ENCODE measurements at places on chromosomes 4 and X.

GRCh38 chrX:17814059-17814458 is 47.0 kb downstream of the RAI2 start:
- no peaks in the 10 kb centered on the region for H3K4me1 ChIP-seq
- no peaks in the 10 kb centered on the region for H3K27me3 ChIP-seq
- no peaks in the 10 kb centered on the region for H3K36me3 ChIP-seq
- DNase-seq = no peak
- no peak overlapping the region for H3K27ac ChIP-seq

- no peak overlapping the region for H3K27ac ChIP-seq
- no peak overlapping the region for H3K4me3 ChIP-seq
- no peaks in the 10 kb centered on the region for H3K36me3 ChIP-seq
- H3K4me1 ChIP-seq = peaks cover 28% of the 10 kb centered on the region
- DNase-seq = no peak
Measured at GRCh38 chr4:110619463-110620247, 3.2 kb downstream of the PITX2 start.

DNA sequence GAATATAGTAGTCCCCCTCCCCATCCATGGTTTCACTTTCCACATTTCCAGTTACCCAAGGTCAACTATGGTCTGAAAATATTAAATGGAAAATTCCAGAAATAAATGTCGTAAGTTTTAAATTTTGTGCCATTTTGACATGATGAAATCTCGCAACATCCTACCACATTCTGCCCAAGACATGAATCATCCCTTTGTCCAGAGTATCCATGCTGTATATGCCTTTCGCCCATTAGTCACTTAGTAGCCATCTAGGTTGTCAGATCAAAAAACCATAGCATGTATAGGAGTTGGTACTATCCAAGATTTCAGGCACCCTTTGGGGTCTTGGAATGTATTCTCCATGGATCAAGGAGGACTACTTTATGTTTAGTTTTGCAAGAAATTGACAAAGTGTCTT is 8.3 kb downstream of the PRRG1 start:
- H3K4me1 ChIP-seq = no peaks in the 10 kb centered on the region
- no peaks in the 10 kb centered on the region for H3K36me3 ChIP-seq
- no peak overlapping the region for H3K27ac ChIP-seq

- no peaks in the 10 kb centered on the region for H3K27me3 ChIP-seq
- H3K4me1 ChIP-seq = no peaks in the 10 kb centered on the region
- peak; percentile 51 for DNase-seq
- H3K4me3 ChIP-seq = no peak overlapping the region
Measured at GRCh38 chrX:151370906-151371305, 26.1 kb upstream of the VMA21 start.

GRCh38 chr4:74942918-74943253 is 10.0 kb downstream of the PARM1 start:
- DNase-seq = no peak
- H3K4me1 ChIP-seq = peaks cover 6% of the 10 kb centered on the region
- H3K4me3 ChIP-seq = no peak overlapping the region
- no peaks in the 10 kb centered on the region for H3K36me3 ChIP-seq

DNA sequence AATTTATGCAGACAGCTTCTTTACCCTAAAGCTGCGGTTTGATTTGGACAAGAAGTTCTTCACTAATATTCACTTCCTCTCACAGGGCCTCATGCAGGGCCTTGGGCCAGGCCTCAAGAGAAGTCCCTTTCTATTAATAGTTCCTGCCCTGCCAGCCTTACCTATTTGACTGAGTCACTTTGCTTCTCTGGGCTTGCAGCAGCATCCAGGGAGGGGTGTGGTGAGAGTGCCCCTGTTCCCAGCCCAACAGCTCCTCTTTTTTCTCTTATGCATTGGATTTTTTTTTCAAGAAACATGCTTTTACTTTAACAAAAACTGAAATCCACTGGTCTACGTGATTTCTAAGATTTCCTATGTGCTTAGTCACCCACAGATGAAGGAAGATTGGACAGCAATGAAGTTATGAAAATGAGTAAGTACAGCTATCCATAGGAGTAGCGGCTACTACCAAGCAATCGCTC is 26.7 kb downstream of the FAM156B start:
- no peaks in the 10 kb centered on the region for H3K27me3 ChIP-seq
- no peak for DNase-seq

DNA sequence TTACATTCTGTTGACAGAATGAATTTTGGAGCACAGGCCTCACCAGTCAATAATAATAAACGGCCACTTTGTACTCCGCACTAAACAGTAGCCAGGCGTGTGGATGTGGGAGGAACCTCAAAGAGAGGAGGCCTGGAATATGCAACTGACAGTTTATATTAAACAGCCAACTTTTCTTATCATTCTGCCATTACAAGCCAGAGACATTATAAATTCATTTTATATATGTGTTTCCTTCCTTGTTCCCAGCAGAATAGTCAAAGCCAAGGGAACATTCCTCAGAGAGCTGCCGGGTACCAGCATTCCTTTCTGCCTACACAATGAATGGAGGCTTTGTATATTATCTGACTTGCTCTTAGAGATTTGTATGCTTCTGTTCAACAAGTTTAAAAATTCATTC is 436.5 kb upstream of the FTHL17 start:
- H3K27ac ChIP-seq = no peak overlapping the region
- H3K27me3 ChIP-seq = no peaks in the 10 kb centered on the region
- no peak overlapping the region for H3K4me3 ChIP-seq
- DNase-seq = no peak

- H3K4me1 ChIP-seq = peaks cover 45% of the 10 kb centered on the region
- no peaks in the 10 kb centered on the region for H3K36me3 ChIP-seq
- no peak overlapping the region for H3K4me3 ChIP-seq
- H3K27ac ChIP-seq = peak overlapping the region; percentile 85
- no peak for DNase-seq
Measured at GRCh38 chr4:184807797-184808712, 17.7 kb downstream of the ACSL1 start.

DNA sequence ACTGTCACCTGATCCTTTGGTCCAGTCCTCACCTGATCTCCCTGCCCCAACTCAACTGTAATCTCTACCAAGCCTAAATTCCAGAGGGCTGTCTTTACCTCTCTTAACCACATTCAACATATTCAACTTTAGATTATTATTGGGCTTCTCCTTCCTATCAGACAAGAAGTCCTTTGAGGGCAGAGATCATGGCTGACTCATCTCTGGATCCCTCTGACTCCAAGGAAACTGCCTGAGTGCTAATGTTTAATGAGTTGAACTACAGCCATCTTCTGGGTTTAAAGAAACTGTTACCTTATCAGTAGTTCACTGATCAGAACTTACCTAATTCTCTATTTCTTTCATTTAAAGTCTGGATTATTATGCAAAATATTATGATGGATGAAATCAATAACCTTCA is 135.7 kb downstream of the GPC3 start:
- no peaks in the 10 kb centered on the region for H3K27me3 ChIP-seq
- no peaks in the 10 kb centered on the region for H3K36me3 ChIP-seq
- DNase-seq = no peak
- H3K4me1 ChIP-seq = no peaks in the 10 kb centered on the region
- H3K27ac ChIP-seq = no peak overlapping the region
- no peak overlapping the region for H3K4me3 ChIP-seq

GRCh38 chrX:65745992-65746391 is 78.5 kb downstream of the MSN start:
- H3K4me3 ChIP-seq = no peak overlapping the region
- no peak overlapping the region for H3K27ac ChIP-seq
- peaks cover 16% of the 10 kb centered on the region for H3K4me1 ChIP-seq
- H3K36me3 ChIP-seq = peaks cover under 1% of the 10 kb centered on the region
- no peaks in the 10 kb centered on the region for H3K27me3 ChIP-seq

DNA sequence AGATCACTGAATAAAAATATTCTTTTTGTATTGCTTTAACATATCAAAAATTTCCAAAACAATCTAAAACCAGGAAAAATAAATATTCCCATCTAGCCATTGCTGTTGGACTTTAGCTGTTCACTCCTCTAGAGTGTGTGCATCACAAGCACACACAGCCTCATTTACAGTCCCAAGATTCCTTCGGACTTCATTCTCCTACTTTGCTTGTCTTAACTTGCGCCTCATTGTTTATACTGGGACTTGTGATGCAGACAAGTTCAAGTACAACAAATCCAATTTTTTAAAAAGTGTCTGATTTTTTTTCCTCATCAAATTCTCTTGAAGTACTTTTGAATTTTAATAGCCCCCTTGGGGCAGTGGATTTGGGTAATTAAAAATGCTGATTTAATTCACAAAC is 55.6 kb downstream of the TLL1 start:
- no peaks in the 10 kb centered on the region for H3K36me3 ChIP-seq
- DNase-seq = no peak
- no peaks in the 10 kb centered on the region for H3K4me1 ChIP-seq
- no peaks in the 10 kb centered on the region for H3K27me3 ChIP-seq
- no peak overlapping the region for H3K4me3 ChIP-seq
- H3K27ac ChIP-seq = no peak overlapping the region

DNA sequence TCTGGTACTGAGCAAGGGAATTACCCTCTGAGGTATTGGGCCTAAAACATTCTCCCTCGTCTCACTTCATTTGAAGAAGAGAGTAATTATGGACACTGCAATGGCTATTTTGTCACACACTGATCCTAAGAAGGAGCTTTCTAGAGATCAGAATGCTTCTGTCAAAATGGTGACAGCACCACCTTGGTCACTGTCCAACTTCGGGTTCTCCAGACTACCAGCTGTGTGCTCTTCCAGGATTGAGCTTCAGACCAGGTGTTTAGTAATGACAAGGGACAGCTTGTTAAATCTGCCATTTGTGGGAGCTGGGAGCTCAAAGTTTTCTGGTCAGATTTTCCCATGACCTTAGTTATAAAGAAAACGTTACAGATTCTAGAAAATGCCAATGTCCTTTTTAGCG is 105.4 kb downstream of the POLA1 start:
- H3K27me3 ChIP-seq = no peaks in the 10 kb centered on the region
- no peak for DNase-seq
- H3K4me3 ChIP-seq = no peak overlapping the region
- H3K4me1 ChIP-seq = no peaks in the 10 kb centered on the region

GRCh38 chrX:40570346-40571093 is 10.2 kb upstream of the ATP6AP2 start:
- no peak overlapping the region for H3K4me3 ChIP-seq
- H3K27ac ChIP-seq = no peak overlapping the region
- no peaks in the 10 kb centered on the region for H3K4me1 ChIP-seq
- no peak for DNase-seq
- H3K27me3 ChIP-seq = no peaks in the 10 kb centered on the region

DNA sequence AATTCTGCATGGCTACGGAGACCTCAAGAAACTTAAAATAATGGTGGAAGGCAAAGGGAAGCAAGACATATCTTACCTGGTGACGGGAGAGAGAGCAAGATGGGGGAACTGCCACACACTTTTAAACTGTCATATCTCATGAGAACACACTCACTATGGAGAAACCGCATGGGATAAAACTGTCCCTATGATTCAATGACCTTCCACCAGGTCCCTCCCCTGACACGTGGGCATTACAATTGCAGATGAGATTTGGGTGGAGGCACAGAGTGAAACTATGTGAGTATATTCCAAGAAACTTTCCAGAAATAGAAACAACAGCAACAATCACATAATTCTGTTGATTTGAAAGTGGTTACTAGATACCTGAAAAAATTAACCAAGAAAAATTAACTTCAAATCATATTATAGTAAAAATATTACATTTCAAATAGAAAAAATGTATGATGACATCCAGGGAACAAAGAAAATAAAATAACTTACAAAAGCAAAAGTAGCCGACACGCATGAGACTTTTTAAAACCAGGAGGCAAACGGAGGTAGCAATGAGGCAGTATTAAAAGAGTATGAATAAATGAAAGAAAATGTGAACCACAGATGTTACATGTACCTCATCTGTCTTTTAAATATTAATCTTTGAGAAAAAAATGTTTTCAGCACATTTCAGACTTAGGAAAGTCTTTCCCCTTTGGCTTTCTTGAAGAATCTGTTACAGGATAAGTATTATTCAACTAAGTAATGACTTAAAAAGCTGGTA is 879.5 kb downstream of the TECRL start:
- H3K27ac ChIP-seq = no peak overlapping the region
- H3K27me3 ChIP-seq = no peaks in the 10 kb centered on the region
- H3K4me3 ChIP-seq = no peak overlapping the region

- no peaks in the 10 kb centered on the region for H3K27me3 ChIP-seq
- no peaks in the 10 kb centered on the region for H3K4me1 ChIP-seq
- no peaks in the 10 kb centered on the region for H3K36me3 ChIP-seq
Measured at GRCh38 chrX:66110112-66110511, 53.9 kb upstream of the HEPH start.

DNA sequence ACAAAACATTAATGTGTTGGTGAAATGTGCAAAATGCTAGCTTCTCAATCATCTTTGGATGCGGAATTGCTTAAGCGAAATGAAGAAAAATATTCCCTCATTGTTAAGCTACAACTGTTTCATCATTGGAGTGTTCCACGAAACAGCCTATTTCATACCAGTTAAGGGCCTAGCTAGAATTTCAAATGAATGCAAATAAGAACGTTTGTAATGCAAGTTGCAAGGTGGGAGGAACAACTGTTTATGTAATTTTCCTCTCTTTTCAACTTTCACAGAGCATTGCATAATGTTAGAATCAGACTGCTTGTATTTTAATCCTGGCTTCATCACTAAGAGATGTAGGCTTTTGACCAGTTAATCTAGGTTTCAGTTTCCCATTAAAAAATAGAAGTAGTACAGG is 480.1 kb downstream of the IL1RAPL1 start:
- no peaks in the 10 kb centered on the region for H3K36me3 ChIP-seq
- no peak for DNase-seq
- no peaks in the 10 kb centered on the region for H3K27me3 ChIP-seq

GRCh38 chr4:75948822-75949444 is 8.1 kb upstream of the NAAA start:
- peaks cover 17% of the 10 kb centered on the region for H3K36me3 ChIP-seq
- no peak overlapping the region for H3K27ac ChIP-seq
- H3K4me3 ChIP-seq = no peak overlapping the region
- no peaks in the 10 kb centered on the region for H3K27me3 ChIP-seq
- DNase-seq = no peak

DNA sequence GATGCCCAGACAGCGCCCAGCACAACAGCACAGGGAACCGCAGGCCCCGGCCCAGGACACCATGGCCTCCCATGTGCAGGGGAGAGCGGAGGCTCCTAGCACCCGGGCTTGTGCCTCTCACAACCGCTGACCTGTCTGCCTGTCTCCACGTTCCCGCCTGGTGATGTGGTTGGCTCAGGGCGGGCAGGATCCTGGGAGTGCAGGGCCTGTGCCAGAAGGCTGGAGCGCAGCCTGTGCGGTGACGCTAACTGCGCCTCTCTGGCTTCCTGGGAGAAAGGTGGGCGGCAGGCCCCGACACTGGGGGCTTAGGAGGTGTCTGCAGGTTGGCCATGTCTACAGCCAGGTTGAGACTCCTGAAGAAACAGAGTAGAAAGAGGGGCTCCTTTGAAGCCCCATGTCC is 48.7 kb downstream of the CPZ start:
- no peak overlapping the region for H3K27ac ChIP-seq
- no peaks in the 10 kb centered on the region for H3K36me3 ChIP-seq
- DNase-seq = no peak
- H3K4me1 ChIP-seq = no peaks in the 10 kb centered on the region
- H3K4me3 ChIP-seq = no peak overlapping the region

DNA sequence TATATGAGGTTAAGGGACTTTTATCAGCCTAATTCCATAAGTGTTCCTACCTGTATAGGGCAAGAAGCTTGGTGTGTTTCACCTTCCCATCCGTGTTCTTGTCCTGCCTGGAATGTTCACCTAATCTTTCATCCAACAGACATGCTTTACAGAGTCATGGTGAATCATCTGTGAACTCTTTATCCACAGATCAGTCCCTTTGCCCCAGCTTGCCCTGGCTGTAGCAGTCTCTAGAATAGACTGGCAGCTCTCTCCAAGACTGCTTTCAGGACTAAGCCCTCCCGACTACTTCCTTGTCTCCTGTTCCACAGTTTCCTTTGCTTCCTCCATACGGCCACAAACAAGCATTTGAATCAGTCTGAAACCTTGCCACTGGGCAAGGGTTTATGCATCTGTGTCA is 177.9 kb upstream of the IL15 start:
- no peak overlapping the region for H3K4me3 ChIP-seq
- no peak overlapping the region for H3K27ac ChIP-seq
- no peak for DNase-seq
- H3K27me3 ChIP-seq = no peaks in the 10 kb centered on the region
